ENCODE measurements at places on chromosomes 2 and 18.

GRCh38 chr2:161386228-161386824 is 29.8 kb upstream of the TBR1 start:
- no peak for DNase-seq

DNA sequence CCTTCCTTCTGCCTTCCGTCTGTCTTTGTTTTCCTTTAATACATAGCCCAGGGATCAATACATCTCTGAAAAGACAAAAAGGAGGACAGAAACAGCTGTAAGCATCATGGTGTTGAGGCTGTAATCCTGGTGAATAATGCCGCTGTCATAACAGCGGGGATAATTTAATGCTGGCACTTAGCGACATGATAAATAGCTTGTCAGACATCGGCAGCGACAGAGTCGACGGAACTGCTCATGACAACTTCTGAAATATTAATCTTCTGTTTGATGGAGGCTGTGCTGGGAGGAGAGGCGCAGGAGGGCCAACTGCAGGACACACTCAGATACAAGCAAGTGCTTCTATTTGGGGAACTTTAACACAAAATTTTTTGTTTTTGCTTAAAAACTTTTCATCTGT is 602.2 kb downstream of the GALR1 start:
- no peak for DNase-seq

DNA sequence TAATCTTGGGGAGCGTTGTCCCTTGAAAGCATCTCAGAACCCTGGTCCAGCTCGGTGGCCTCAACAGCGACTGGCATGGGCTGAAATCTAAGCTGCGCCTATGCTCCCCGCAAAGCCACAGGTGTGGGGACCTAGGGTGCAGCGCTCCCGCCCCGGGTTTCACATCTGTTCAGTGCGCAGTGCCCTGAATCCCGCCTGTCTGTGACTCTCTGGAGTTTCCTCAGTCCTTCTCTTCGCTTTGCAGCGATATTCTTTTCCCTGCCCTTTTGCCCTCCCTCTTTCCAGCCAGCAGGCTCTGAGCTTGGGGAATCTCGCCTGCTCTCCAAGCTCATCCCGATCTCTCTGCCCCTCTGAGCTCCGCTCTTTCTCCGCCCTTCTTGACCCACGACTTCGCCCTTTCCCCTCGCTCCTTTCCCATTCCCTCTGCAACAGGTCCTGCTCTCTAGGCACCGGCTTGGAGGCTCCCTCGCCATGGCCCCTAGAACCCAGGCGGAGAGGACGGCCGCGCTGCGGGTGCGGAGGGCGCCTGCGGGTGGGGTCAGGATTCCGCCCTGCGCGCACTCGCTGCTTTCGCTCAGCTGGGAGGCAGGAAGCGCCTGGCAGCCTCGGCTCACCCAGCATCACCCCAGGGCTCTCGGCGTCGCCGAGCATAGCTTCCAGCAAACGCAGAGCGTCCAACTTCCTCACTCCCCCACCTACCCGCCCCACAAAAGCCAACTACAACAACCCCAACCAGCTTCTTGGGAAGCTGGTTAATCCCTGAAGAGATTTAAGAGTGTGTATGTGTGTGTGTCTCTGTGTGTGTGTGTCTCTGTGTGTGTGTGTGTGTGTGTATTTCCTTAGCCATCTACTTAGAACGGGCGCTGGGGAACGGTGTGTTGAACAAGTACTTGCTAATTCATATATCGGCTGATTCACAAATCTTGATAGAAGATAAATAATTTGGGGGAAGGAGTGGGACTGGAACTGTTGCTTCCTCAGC is 1.1 kb downstream of the GRP start:
- DNase-seq, result no peak

- DNase-seq, result no peak
Measured at GRCh38 chr18:55515941-55516710, 71.9 kb downstream of the TCF4 start.

GRCh38 chr2:194343167-194343566 is 1313.9 kb upstream of the SLC39A10 start:
- no peak for DNase-seq

DNA sequence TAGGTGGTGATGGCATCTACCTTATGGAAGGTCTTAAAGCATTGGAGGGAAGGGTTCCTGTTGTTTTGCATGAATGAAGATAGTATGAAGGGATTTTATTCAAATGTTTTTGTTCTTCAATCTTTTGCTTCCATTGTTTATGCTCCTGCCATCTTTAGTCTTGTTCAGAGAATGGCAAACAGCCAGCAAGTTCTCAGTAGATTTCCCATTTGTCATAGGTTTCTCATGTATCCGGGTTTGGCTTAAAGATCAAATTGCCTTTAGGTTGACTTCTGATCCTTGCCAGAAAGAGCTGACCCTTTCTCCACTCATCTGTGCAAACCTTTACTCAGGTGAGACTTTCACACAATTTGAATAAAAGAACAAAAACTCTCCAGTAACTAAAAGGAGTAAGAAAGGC is 44.2 kb upstream of the STAT4 start:
- DNase-seq, result no peak

GRCh38 chr2:11560806-11561205 is 27.0 kb downstream of the GREB1 start:
- no peak for DNase-seq

- DNase-seq, result no peak
Measured at GRCh38 chr18:63421514-63421913, 762 bp downstream of the VPS4B start.

DNA sequence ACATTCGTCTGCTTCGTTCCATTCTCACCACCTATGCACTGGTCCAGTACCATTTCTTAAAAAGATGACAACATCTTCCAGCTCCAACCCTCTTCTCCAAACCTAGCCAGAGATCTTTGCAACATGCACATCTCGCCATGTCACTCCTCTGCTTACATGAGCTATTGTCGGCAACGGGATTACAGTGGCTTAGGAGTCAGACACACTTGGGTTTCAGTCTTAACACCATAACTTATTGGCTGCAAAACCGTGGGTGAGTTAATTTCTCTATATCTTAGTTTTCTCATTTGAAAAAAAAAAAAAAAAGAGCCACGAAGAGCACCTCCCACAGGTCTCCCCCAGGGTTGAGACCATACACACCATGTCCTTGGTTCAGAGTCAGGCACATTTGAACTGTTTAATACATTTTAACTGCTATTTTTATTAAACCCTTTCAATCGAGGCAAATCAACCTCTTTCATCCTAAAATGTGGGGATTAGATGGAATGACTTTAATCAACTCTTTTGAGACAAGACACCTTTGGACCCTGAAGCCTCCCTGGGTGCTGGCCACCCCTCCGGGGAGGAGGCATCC is 889 bp downstream of the ANKRD29 start:
- DNase-seq, result no peak

Data from brain pericyte (primary cell).